ENCODE measurements at places on chromosomes 4 and X.

DNA sequence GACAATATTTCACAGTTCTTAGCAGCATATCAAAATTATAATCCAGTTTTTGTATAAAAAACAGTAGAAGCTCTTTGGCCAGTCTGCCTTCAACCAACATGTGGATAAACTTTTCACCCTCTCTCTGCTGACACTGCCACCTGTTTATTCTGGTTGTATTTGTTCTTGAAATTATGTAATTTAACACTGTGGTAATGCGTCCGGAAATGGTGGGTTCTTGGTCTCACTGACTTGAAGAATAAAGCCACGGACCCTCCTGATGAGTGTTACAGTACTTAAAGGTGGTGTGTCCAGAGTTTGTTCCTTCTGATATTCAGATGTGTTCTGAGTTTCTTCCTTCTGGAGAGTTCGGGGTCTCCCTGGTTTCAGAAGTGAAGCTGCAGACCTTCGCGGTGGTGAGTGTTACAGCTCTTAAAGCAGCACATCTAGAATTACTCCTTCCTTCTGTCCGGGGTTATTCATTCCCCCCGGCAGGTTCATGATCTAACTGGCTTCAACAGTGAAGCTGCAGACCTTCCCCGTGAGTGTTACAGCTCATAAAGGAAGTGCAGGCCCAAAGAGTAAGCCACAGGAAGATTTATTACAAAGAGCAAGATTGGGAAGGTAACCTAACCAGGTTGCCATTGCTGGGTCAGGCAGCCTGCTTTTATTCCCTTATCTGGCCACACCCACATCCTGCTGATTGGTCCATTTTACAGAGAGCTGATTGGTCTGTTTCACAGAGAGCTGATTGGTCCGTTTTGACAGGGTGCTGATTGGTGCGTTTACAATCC, 15.7 kb downstream of the FAM184B start:
- DNase-seq = no peak

- DNase-seq = no peak
Measured at GRCh38 chr4:40978548-40978947, 228.8 kb downstream of the NSUN7 start.

- DNase-seq = no peak
Measured at GRCh38 chr4:39808231-39808749, 110.4 kb downstream of the UBE2K start.

- no peak for DNase-seq
Measured at GRCh38 chr4:40199179-40199670, 2.4 kb downstream of the RHOH start.

GRCh38 chr4:169659716-169660670, 39.6 kb downstream of the CLCN3 start:
- peak; percentile 87 for DNase-seq

Data from smooth muscle cell of the brain vasculature (primary cell).